ENCODE measurements at places on chromosomes 12 and 14. TPM values are rescaled to one million over a fixed set of nuclear protein-coding genes. Genes with fewer than 3 reads are reported as not detected.

DNA sequence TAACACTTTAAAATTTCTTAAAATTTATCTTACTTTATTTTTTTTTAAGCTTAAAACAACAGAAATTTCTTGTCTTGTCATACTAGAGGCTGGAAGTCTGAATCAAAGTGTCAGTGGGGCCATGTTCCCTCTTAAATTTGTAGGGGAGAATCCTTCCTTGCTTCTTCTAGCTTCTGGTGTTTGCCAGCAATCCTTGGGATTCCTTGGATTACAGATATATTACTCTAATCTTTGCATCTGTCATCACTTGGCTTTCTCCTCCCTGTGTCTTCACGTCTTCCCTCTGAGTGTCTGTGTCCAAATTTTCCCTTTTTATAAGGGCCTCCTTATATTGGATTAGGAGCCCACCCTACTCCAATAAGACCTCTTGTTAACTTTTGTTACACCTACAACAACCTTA lies 135.6 kb upstream of the PTPRB start:
- DNase-seq = no peak
- H3K27me3 ChIP-seq = no peaks in the 10 kb centered on the region
- H3K36me3 ChIP-seq = no peaks in the 10 kb centered on the region
- H3K27ac ChIP-seq = no peak overlapping the region
- H3K4me1 ChIP-seq = no peaks in the 10 kb centered on the region

- H3K27me3 ChIP-seq = no peaks in the 10 kb centered on the region
- H3K36me3 ChIP-seq = no peaks in the 10 kb centered on the region
- H3K27ac ChIP-seq = no peak overlapping the region
- peaks cover 16% of the 10 kb centered on the region for H3K4me1 ChIP-seq
- H3K4me3 ChIP-seq = no peak overlapping the region
These were observed 170.7 kb upstream of the GZMB start for GRCh38 chr14:24804552-24805212.

DNA sequence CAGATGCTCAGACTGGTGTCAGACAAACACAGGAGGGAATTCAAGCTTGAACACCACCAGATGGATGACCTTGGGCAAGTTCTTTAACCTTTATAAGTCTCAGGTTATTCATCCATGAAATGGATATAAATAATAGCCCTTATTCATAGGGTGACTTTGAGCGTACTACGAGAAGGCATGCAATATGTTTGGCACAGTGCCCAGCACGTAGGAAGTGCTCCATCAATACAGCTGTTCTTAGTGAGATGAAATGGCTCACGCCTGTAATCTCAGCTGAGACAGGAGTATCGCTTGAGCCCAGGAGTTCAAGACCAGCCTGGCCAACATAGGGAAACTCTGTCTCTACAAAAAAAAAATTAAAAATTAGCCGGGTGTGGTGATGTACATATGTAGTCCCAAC lies 84.8 kb upstream of the FICD start:
- no peaks in the 10 kb centered on the region for H3K36me3 ChIP-seq
- no peak overlapping the region for H3K4me3 ChIP-seq
- H3K4me1 ChIP-seq = no peaks in the 10 kb centered on the region

- H3K4me3 ChIP-seq = no peak overlapping the region
- H3K27me3 ChIP-seq = no peaks in the 10 kb centered on the region
- H3K4me1 ChIP-seq = no peaks in the 10 kb centered on the region
- H3K27ac ChIP-seq = no peak overlapping the region
- DNase-seq = peak; percentile 34
These were observed 101.9 kb downstream of the SLC8A3 start for GRCh38 chr14:70086685-70087379.

The KLHL33 gene
- total RNA-seq = not detected

GRCh38 chr14:54483846-54484245 lies 4.9 kb downstream of the GMFB start:
- no peak for DNase-seq
- H3K4me3 ChIP-seq = no peak overlapping the region
- H3K27ac ChIP-seq = no peak overlapping the region
- peaks cover 12% of the 10 kb centered on the region for H3K4me1 ChIP-seq

DNA sequence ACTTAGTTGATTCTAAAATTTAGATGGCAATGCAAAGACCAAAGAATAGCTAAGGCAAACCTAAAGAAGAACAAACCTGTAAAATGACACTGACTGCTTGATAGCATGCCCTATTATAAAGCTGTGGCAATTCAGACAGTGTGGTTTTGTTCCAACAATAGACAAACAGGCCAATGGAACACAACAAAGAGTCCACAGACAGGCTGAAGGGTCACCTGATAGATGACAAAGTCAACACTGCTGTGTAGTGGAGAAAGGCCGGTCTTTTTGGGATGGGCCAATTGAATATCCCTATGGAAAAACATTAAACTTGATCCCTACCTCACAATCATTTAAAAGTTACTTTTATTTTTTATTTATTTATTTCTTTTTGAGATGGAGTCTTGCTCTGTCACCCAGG lies 33.8 kb upstream of the SLC25A3 start:
- no peaks in the 10 kb centered on the region for H3K27me3 ChIP-seq
- H3K27ac ChIP-seq = no peak overlapping the region
- H3K4me3 ChIP-seq = no peak overlapping the region
- no peaks in the 10 kb centered on the region for H3K4me1 ChIP-seq

The LHX5 gene
- total RNA-seq = 0.45 TPM

GRCh38 chr14:74478996-74479635 lies 14.0 kb downstream of the NPC2 start:
- no peak overlapping the region for H3K4me3 ChIP-seq
- DNase-seq = no peak
- no peak overlapping the region for H3K27ac ChIP-seq

DNA sequence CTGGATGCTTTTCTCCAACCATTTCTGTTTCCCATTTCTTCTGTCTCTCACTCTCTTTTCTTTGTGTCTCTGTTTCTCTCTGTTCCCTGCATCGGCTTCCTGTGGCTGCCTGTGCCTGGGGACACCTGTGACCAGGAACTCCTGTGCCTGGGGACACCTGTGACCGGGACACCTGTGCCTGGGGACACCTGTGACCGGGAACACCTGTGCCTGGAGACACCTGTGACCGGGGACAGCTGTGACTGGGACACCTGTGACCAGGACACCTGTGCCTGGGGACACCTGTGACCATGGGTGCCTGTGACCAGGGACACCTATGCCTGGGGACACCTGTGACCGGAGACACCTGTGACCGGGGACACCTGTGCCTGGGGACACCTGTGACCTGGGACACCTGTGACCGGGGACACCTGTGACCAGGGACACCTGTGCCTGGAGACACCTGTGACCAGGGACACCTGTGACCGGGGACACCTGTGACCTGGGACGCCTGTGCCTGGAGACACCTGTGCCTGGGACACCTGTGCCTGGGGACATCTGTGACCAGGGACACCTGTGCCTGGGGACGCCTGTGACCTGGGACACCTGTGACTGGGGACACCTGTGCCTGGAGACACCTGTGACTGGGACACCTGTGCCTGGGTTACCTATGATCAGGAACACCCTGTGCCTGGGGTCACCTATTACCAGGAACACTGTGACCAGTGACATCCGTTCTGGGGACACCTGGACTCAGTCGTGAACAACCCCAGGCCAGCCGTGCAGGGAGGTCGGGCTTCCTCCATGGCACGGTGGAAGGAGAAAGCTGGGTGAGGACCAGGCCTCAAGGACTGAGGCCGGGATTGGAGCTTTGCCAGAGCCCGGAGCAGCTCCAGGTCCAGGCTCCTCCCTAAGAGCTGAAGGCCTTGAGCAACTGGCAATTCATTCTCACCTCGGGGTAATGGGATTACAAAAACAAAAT lies 23.4 kb upstream of the FBRSL1 start:
- H3K4me1 ChIP-seq = no peaks in the 10 kb centered on the region
- H3K36me3 ChIP-seq = no peaks in the 10 kb centered on the region
- no peak overlapping the region for H3K27ac ChIP-seq
- no peak overlapping the region for H3K4me3 ChIP-seq
- no peak for DNase-seq
- no peaks in the 10 kb centered on the region for H3K27me3 ChIP-seq

The MCRS1 gene
- total RNA-seq = 70.0 TPM

- H3K27me3 ChIP-seq = no peaks in the 10 kb centered on the region
- no peak overlapping the region for H3K27ac ChIP-seq
- no peaks in the 10 kb centered on the region for H3K4me1 ChIP-seq
- H3K4me3 ChIP-seq = no peak overlapping the region
These were observed 234.4 kb upstream of the FKBP4 start for GRCh38 chr12:2560356-2560755.

DNA sequence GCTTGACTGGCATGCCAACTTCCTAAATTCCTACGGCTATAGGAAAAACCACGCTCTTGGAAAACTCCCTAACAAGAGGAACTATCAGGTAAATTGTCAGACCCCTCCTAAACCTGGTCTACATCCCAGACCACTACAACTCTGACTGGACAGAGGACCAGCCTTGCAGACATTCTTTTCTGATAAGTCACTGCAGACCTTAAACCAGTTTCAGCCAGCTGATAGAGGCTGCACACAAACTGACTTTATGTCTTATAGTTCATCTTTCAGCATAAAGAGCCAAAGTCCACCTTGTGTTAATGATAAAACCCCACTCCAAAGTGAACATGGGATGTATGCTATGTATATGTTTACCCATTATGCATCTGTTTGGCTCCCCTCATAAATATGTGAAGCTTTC lies 166.6 kb downstream of the KTN1 start:
- H3K27ac ChIP-seq = no peak overlapping the region
- H3K4me3 ChIP-seq = no peak overlapping the region
- H3K4me1 ChIP-seq = no peaks in the 10 kb centered on the region
- peak; percentile 56 for DNase-seq

- H3K27ac ChIP-seq = no peak overlapping the region
- no peak overlapping the region for H3K4me3 ChIP-seq
- peak; percentile 22 for DNase-seq
- H3K36me3 ChIP-seq = no peaks in the 10 kb centered on the region
- H3K27me3 ChIP-seq = no peaks in the 10 kb centered on the region
These were observed 185.1 kb downstream of the CHST11 start for GRCh38 chr12:104641862-104642261.

DNA sequence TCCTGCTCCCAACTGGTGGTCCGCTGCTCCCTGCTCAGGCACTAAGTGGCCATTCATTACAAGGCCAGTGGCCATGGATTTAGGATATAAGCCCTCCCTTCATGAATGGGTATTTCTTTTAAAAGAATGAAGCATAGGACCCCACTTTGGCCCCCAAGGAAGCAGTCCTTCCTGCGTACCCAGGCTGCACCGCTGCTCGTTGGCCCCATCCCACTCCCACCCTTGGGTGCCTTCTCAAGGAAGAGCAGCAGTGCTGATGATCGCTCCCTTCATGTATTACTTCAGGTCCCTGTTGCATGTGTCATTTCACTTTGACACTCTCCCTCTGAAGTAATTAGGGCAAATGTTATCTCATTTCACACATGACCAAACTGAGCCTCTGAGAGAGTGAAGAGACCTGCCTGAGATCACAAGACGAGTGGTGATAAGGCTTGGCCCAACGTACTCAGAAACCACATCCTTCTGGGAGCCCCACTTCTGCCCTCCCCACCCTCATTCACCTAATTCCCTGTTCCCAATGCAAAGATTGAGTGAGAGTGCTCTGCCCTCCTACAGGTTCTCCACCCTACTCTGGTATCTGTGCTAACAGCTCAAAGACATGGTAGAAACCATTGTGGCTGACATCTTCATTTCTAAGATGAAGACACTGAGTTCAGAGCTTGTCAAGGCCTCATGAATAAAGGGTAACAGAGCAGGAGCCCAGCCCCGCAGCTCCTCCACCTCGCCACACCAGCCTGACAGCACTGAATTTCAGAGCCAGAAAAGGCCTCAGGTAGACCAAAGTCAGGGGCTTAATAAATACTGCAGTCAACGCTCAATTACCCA lies 10.3 kb upstream of the KRT2 start:
- H3K36me3 ChIP-seq = no peaks in the 10 kb centered on the region
- H3K4me3 ChIP-seq = no peak overlapping the region
- no peak for DNase-seq
- no peaks in the 10 kb centered on the region for H3K4me1 ChIP-seq
